ENCODE measurements at places on chromosomes 7 and 10. TPM values are rescaled to one million over a fixed set of nuclear protein-coding genes. Genes with fewer than 3 reads are reported as not detected.

DNA sequence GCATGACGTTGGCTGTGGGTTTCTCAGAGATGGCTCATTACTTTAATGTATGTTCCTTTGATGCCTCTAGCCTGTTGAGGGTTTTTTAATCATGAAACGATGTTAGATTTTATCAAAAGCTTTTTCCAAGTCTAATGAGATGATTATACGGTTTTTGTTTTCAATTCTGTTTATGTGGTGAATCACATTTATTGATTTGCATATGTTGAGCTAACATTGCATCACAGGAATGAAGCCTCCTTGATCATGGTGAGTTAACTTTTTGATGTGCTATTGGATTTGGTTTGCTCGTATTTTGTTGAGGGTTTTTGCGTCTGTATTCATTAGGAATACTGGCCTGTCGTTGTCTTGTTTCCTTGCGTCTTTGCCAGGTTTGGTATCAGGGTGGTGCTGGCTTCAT, 52.3 kb upstream of the PTPN12 start:
- DNase-seq, result no peak

DNA sequence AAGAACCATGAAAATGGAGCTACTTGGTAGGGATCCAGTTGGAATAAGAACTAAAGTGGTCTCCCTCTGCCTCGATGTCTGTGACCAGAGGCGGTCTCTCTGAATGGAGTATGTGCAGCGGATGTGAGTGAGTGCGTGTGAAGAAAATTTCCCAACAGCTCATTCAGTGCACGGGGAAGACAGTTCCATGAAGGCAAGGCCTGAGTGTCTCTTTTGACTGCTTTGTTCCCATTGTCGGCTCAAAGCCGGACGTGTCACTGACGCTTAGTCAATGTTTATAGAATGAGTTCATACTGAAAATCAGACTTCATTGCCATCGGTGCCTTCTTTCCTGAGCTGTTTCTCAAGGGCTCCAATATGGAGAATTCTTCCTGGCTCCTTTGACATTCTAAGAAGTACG, 55.3 kb upstream of the GRB10 start:
- no peak for DNase-seq

DNA sequence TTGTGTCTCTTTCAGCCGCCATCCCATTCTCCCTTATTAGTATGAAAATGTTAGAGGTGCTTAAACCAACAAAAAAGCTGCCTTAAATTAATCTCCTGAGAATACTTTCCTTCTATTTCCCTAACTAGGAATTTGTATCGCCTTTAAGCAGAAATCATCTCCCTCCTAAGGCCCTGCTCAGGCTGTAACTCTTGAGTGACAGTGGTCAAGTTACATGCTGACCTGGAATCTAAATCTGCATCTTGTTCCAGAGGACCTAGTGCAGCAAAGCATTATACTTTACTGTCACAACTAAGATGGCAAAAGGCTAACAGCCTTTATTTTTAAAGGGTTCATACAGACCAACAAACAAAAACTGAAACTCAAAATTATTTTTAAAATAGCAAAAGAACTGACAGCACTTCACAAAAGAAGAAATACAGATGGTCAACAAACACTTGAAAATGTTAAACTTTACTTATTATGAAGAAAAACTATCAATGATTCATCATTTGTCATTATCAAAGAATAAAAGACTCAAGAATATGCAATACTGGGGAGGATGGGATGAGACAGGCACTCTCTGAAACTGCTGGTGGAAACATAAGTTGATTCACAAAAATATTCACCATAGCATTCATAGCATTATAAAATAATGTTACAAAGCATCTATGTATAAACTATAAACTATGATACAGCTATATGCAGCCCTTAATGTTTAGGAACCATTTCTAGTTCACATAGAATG, 11.0 kb downstream of the CYREN start:
- no peak for DNase-seq

- DNase-seq, result no peak
Measured at GRCh38 chr10:109343293-109343692, 580.0 kb downstream of the XPNPEP1 start.

GRCh38 chr10:1293157-1293556, 237.0 kb downstream of the WDR37 start:
- no peak for DNase-seq

The PCLO gene
- total RNA-seq, result 41.2 TPM

The PKD2L1 gene
- not detected for total RNA-seq

DNA sequence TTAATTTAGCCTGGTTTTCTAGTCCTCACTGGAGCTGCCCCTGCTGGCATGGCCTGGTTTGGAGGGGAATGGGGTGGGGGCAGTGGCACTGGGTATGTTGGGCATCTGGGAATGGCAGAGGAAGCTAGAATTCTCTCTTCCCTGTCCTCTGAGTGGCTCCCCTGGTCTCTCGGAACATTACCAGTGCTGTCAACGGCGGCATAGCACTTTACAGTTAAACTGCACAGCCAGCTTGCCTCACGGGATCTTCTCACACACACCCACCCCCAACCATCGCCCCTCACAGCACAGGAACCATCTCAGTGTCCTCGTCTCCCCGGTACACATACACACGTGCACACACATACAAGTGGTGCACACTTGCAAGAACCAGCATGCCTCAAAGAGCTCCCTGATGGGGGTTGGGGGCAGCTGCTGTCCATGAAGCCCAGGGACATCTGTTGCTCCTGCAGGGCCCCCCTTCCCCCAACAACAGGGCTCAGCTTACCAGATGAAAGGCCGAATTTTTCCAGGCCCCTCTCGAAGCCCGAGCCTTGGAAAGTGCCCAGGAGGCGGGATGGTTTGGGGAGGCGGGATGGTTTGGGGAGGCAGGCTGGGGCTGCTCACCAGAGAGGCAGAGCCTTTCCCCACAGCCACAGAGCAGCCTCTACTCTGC, 41.0 kb downstream of the TSPAN15 start:
- no peak for DNase-seq

DNA sequence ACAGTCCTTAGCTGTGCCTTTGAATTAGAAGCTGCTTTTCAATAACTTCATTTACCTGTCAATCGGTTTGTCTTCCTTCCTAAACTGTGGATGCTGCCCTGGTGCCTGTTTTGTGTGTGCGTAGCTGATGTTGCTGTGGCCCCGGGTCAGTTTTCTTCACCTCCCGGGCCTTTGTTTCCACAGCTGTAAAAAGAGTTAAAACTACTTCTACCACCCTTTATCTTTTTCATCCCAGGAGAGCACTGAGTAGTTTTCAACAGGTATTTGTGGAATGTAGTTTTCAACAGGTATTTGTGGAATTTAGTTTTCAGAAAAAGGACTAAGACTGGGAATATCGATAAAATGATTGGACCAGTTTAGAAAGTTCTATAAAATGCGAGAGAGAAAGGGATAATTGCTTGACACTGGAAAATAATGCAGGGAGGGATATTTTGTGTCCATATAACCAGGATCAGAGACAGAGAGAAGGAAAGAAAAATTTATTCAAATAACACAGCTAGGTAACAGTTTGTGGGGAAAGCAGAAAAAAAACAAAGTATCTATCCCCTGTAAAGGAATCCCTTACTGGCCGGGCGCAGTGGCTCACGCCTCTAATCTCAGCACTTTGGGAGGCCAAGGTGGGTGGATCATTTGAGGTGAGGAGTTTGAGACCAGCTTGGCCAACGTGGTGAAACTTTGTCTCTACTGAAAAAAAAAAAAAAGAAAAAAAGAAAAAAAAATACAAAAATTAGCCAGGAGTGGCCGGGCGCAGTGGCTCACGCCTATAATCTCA, 15.9 kb upstream of the IGF2BP3 start:
- DNase-seq, result no peak

The COL13A1 gene
- total RNA-seq, result 2.0 TPM

GRCh38 chr10:49230004-49230403, 41.8 kb upstream of the TMEM273 start:
- DNase-seq, result no peak

- DNase-seq, result no peak
Measured at GRCh38 chr7:7344583-7344982, 162.2 kb downstream of the C1GALT1 start.

DNA sequence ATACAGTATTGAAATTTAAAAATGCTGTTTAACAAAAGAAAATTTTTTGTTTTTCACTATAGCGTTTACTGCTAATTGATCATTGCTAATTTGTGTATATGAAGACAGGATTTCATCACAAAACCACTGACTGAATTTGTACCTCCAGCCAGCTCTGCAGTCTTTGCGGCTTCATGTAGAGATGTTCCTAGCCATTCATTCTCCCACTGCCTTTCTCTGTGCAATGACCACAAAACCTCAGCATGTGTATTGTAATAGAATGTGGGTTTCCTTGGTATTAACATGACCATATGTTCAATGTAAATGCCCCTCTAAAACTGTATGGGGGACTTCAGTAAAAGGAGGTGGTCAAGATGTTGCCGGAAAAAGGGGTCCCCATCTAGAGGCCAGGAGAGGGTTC, 81.1 kb upstream of the STEAP1B start:
- DNase-seq, result no peak
